ENCODE measurements at places on chromosomes 6 and 20.
A peak's percentile ranks its signal among the peaks of the same experiment; 100 is the strongest.

DNA sequence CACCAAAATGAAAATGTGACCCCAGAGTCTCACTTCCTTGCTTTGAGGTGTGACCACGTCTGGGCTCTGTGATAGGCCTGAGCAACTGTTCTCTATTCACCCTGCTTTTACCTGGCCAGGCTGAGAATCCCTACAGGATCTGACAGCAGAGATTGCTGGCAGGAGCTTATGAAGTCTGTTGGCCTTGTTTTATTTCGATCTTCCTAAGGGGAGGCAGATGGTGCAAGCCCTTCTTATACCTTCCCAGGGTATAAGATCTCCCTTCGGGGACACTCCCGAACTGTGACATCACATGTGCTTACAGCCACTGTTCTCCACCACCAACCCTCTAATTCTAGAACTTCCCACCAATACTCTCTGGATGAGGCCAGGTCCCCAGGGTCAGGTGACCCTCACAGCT, 26.8 kb downstream of the MYT1 start:
- no peak for DNase-seq

GRCh38 chr20:57270204-57270984, 4.0 kb upstream of the BMP7 start:
- DNase-seq: no peak

- DNase-seq: no peak
Observed at GRCh38 chr20:35398660-35399144, 13.1 kb downstream of the UQCC1 start.

- DNase-seq: no peak
Observed at GRCh38 chr20:1656844-1657243, 735 bp downstream of the SIRPG start.

DNA sequence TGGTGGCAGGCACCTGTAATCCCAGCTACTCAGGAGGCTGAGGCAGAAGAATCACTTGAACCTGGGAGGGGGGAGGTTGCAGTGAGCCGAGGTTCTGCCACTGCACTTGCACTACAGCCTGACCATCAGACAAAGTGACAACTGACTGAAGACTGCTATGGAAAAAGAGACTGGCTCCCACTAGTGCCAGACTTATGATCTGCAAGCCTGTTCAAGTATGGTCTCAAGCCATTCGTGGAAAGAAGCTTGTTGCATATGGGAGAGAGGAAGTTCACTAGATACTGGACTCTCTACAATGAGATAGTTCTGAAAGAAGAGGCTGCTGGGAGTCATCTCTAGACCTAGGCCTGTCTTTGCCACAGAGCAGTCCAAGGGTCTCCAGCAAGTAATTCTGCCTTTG, 26.7 kb downstream of the MDN1 start:
- no peak for DNase-seq

GRCh38 chr6:107622269-107622668, 132.4 kb downstream of the SOBP start:
- DNase-seq: no peak

- no peak for DNase-seq
Observed at GRCh38 chr6:115514656-115515055, 546.0 kb downstream of the FRK start.

DNA sequence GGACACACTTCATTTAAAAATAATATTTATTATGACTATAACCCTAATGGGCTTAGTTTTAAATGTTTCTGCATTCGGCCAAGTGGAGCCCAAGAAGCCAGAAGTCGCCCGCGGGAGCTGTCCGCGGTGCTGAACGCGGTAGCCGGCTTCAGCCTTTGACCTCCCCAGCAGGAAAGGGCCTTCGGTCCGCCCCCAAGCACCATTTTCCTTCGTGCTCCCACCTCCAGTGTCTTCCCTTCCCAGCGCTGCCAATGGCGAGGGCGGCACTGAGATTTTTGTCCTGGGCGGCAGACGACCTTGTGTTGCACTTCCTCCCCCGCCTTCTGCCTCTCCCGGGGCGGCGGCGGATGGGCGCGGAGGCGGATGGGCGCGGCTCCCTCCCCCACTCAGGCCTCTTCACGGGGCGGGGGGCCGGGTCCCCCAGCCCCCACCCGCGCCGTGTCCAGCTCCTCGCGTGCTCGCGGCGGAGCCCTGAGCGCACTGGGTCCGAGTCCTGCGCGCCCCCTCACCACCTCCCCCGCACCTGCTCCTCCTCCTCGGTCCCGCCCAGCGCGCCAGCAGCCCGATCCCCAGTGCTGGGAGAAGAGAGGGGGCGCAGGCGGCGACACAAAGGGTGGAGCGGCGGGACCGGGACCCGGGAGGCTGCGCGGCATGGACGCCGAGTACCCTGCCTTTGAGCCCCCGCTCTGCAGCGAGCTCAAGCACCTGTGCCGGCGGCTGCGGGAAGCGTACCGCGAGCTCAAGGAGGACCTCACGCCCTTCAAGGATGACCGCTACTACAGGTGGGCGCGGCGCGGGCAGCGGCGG, 23.6 kb upstream of the TMEM181 start:
- DNase-seq: peak; percentile 52
